ENCODE measurements at places on chromosomes 5 and 9. TPM values are rescaled to one million over a fixed set of nuclear protein-coding genes. Genes with fewer than 3 reads are reported as not detected.

The PCDHGB2 gene
- 8.3 TPM for total RNA-seq

The CEP72 gene
- total RNA-seq = 5.9 TPM

The TLE4 gene
- total RNA-seq = 70.5 TPM

The MRPL36 gene
- total RNA-seq = 20.0 TPM

The CCNO gene
- total RNA-seq = 0.16 TPM

The DOCK8 gene
- total RNA-seq = 3.6 TPM

The FOXD4L4 gene
- 0.78 TPM for total RNA-seq

The ADAMTSL1 gene
- total RNA-seq = 7.3 TPM

Data from occipital lobe (tissue), 3 donors.